ENCODE measurements at places on chromosomes 2 and 18. TPM values are rescaled to one million over a fixed set of nuclear protein-coding genes. Genes with fewer than 3 reads are reported as not detected.

- no peaks in the 10 kb centered on the region for H3K4me1 ChIP-seq
- no peaks in the 10 kb centered on the region for H3K36me3 ChIP-seq
- H3K27me3 ChIP-seq = no peaks in the 10 kb centered on the region
- no peak for DNase-seq
- H3K4me3 ChIP-seq = no peak overlapping the region
- H3K27ac ChIP-seq = no peak overlapping the region
These were observed 42.6 kb upstream of the MAPRE2 start for GRCh38 chr18:34998661-34999060.

The TRIM43 gene
- total RNA-seq = 0.66 TPM

The MAL gene
- 190 TPM for total RNA-seq

The SLC5A7 gene
- 0.05 TPM for total RNA-seq

The RNMT gene
- total RNA-seq = 25.8 TPM

DNA sequence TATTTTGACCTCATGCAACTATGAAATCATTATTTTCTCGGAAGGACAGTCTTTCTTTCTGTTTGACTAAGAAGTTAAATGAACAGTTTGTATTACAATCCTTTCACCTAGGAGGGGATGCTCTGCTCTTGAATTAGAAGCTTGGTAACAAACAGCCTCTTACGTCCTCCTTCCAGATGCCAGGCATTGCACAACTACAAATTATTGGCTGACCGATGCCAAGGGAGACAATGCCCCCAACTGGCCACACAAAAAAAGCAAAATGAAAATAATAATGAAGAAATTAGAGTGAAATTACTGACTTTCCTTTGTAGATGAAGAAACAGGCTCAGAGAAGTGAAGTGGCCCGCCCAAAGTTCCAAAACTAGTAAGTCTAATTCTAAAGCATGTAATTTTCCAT, 177.9 kb downstream of the CYRIA start:
- no peak overlapping the region for H3K27ac ChIP-seq
- no peaks in the 10 kb centered on the region for H3K36me3 ChIP-seq
- no peaks in the 10 kb centered on the region for H3K4me1 ChIP-seq
- H3K4me3 ChIP-seq = no peak overlapping the region
- no peaks in the 10 kb centered on the region for H3K27me3 ChIP-seq

DNA sequence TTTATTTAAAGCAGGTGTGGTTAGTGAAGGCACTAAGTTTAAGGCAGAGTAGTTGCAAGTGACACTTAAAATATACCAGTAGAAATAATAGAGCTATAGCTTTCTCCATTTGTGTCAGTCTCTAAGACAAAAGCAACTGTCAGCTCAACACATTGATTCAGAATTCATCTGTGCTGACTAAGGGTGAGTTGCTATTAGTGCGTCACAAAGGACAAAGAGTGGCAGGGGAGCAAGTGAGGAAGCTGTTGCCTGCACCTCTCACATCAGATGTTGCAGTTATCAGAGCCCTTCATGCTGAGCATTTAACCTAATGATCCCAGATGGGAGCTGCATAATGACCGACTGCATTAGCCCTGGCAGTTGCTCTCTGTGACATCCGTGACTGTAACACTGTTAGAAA, 138.6 kb downstream of the DTNA start:
- no peaks in the 10 kb centered on the region for H3K4me1 ChIP-seq
- no peaks in the 10 kb centered on the region for H3K36me3 ChIP-seq
- no peak overlapping the region for H3K4me3 ChIP-seq
- no peak for DNase-seq
- no peak overlapping the region for H3K27ac ChIP-seq

GRCh38 chr2:221553333-221553732, 18.8 kb downstream of the EPHA4 start:
- H3K4me1 ChIP-seq = peaks cover 8% of the 10 kb centered on the region
- H3K4me3 ChIP-seq = no peak overlapping the region
- no peaks in the 10 kb centered on the region for H3K36me3 ChIP-seq
- H3K27me3 ChIP-seq = no peaks in the 10 kb centered on the region

- DNase-seq = no peak
- H3K27me3 ChIP-seq = no peaks in the 10 kb centered on the region
- no peak overlapping the region for H3K4me3 ChIP-seq
- no peak overlapping the region for H3K27ac ChIP-seq
- H3K36me3 ChIP-seq = no peaks in the 10 kb centered on the region
These were observed 139.7 kb downstream of the DDX1 start for GRCh38 chr2:15731213-15731888.

GRCh38 chr18:74360852-74361655, 45.4 kb downstream of the C18orf63 start:
- no peaks in the 10 kb centered on the region for H3K27me3 ChIP-seq
- DNase-seq = no peak
- H3K27ac ChIP-seq = no peak overlapping the region
- H3K4me1 ChIP-seq = no peaks in the 10 kb centered on the region
- H3K36me3 ChIP-seq = no peaks in the 10 kb centered on the region

- H3K4me3 ChIP-seq = no peak overlapping the region
- H3K27ac ChIP-seq = no peak overlapping the region
- no peak for DNase-seq
- no peaks in the 10 kb centered on the region for H3K27me3 ChIP-seq
- H3K36me3 ChIP-seq = peaks cover 14% of the 10 kb centered on the region
These were observed 61.2 kb downstream of the WDSUB1 start for GRCh38 chr2:159225025-159226016.

The ALPP gene
- total RNA-seq = 0.09 TPM

GRCh38 chr2:12701786-12702167, 15.0 kb upstream of the TRIB2 start:
- H3K36me3 ChIP-seq = no peaks in the 10 kb centered on the region
- no peak for DNase-seq
- no peaks in the 10 kb centered on the region for H3K4me1 ChIP-seq
- H3K4me3 ChIP-seq = no peak overlapping the region
- H3K27me3 ChIP-seq = no peaks in the 10 kb centered on the region

The MOCOS gene
- 0.19 TPM for total RNA-seq

GRCh38 chr18:62877411-62878221, 162.3 kb downstream of the PHLPP1 start:
- H3K4me3 ChIP-seq = no peak overlapping the region
- no peaks in the 10 kb centered on the region for H3K36me3 ChIP-seq
- peak; percentile 18 for DNase-seq
- H3K4me1 ChIP-seq = peaks cover 5% of the 10 kb centered on the region
- H3K27me3 ChIP-seq = no peaks in the 10 kb centered on the region
- no peak overlapping the region for H3K27ac ChIP-seq

Measured in thymus (tissue), 14 donors.